ENCODE measurements at places on chromosomes 12 and 14.

GRCh38 chr12:22971247-22971646, 346.3 kb downstream of the ETNK1 start:
- no peak for DNase-seq

DNA sequence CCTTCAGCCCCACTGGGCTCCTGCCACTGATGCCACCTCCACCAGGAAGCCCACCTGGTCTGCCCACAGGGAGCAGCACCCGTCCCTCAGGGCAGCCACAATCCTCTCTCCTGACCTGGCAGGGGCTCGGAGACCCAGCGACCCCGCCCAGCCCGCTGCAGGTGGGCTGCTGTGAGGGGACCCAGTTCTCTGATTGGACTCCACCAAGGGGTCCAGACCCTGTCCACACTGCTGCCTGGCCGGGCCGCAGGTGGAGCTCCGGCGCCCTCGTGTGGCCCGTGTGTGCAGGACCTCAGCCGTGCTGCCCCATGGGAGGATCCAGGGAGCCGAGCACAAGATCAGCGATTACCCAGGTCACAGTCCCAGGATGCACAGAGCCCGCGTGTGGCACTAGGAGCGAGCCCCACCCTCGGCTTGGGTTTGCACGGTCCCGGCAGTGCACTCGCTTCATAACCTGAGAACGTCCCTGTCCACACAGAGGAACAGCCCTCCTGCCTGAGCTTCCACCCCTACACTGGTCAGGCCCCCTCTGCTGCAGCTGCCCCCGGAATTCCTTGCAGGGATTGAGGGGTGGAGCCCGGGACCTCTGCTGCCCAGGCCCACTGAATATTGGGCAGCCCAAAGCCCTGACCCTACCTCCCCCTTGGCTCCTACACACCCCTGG, 35.4 kb upstream of the TMEM179 start:
- no peak for DNase-seq

- DNase-seq, result no peak
Measured at GRCh38 chr14:44444454-44444853, 62.6 kb downstream of the FSCB start.

DNA sequence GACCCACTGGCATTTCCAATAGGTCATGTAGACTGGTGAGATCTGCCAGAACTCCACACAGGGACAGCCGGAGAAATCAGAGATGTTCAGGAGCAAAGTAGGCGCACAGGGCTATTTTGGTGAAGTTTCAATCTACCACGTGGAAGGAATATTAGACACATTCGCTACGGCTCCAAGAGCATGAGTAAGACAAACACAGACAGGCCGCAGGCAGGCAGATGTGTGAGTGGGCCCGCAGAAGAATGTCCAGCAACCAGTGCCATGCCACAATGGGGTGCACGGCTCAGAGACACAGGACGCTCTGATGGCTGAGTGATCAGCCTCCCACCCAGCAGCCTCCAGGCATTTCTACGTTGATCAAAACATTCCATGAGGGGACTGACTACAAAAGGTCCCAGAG, 10.4 kb downstream of the SLC15A4 start:
- no peak for DNase-seq

DNA sequence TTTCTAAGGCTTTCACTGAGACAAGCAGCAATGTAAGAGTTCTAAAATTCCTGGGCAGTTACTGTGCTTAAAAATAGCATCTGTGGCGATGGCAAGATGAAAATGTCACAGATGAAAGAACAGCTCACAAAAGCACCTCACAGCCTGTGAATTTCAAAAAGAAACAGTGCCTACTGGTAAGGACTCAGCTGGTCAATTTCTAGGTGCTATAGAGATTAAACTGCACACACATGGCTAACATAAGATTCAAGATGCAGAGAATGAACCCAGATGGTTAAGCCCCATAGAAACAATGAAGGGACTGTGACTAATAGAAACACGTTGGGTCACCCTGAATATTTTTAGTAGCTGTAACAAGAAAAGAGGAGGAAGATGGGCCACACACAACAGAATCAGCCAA, 12.0 kb upstream of the IL26 start:
- DNase-seq, result no peak

DNA sequence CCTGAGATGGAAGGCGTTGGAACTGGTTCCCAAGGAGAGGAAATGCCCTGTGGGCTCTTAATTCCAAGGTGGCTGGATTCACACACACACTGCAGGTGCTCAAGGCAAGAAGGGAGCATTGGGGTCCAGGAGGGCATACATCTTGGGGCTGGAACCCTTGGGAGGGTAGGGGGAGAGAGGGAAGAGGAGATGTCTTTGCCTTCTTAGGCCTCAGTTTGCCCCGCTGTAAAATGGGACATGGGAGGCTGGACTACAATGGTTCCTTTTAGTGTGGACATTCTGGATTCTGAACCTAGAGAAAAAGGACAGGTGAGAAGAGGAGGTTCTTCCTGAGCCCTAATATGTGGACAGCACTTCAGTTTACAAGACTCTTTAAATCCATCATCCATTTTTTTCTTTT, 43.8 kb downstream of the CALM1 start:
- DNase-seq, result no peak

DNA sequence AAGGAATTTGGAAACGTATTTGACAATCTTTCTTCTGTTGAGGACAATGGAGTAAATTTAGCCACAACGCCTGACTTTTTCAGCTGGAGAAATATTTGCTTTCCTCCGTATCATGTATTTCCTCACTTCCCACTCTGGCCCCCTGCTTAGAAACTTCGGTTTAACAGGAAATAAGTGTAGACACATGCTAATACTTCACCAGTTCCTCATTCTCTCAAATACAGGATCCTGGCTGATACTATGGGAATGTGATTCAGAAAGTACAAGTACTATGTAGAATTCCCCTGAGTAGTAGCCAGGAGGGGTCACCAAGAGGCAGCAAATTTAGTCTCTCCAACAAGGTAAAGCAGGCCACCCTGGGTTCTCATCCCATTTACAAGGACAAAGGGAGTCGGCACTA, 58.0 kb downstream of the FAR2 start:
- DNase-seq, result no peak

DNA sequence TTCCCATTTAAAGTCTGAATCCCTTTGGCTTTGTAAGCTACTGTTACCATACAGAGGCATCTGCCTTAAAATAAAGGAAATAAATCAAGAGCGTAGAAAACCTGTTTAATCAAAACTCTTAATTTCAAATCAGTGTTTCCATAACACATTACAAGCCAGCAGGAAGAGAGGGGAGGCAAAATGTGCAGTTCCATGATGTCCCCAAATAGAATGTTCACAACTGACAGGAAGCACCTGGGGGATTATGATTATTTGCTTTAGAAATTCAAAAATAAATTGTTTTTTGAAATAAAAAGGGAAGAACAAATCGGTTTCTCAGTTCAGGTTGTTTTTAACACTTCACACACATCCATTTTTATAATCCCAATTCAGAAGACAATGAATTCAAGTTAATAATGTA, 21.4 kb downstream of the SOCS2 start:
- DNase-seq, result no peak

GRCh38 chr12:118038137-118038536, 21.6 kb downstream of the RFC5 start:
- DNase-seq, result no peak

DNA sequence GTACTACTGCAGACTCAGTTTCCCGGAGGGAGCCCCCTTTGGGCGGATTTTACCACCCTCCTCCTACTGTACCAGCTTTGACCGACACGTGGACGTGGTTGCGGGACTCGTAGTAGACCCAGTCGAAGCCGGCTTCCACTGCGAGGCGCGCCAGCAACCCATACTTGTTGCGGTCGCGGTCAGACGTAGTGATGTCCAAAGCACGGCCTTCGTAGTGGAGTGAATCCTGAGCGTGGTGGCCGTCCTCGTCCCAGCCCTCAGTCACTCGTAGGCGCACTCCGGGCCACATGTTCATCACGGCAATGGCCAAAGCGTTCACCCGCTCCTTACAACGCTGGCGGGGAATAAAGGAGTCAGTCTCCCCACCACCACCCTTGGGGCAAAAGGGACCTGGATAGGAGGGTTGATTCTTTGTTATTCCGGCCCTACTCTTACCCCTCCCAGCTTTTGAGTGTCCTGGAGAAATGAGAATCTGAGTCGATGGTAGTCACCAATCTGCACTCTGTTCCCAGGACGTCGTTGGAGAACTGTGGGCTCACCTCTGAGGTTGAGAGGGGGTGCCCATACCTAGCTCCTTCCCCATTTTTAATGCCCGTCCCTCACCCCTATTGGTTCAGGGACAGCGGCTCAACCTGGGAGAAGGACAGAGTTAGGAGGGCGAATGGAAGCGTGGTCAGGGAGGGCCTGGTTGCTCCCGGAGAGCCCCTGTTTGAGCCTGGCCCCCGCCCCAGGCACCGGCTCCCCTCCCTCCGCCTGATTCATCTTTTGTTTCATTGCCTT, 3.4 kb downstream of the DHH start:
- DNase-seq, result no peak

DNA sequence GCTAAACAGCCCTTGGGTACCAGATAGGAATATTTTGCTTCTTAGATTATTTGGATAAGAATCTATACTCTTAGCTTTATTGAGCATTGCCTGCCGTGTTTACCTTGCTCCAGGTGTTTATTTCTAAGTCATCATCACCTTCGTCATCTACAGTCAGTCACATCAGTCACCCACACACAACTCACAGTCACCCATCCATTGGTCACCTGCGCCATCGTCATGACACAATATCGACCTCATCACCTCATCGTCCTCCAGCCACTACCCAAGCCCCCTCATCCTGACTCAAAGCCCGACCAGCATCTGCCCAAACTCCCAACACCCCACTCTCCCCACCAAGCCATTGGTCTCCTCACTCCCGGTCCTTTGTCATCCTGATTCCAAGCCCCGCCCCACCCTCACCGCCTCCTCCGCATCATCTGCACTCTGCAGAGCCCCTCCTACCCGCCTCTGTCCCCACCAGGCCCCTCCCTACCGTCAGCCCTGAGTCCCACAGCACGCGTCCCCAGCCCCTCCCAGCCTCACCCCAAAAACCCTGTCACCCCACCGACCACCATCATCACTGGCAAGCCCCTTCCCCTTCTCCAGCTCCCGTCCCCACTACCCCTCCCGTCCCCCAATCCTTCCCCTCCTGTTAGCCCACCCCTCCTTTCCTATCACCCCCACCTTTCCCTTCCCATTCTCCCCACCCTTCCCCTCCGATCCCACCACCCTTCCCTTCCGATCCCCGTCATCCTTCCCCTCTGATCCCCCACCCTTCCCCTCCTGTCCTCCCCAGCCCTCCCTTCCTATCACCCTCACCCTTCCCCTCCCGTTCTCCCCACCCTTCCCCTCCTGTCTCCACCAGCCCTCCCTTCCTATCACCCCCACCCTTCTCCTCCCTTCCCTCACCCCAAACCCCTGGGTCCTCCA, 9.8 kb downstream of the DLK1 start:
- no peak for DNase-seq

Data from cortex of kidney (tissue), 1 donor.